ENCODE measurements at places on chromosomes 12 and 14.

GRCh38 chr14:34009956-34010355, 59.1 kb upstream of the EGLN3 start:
- ATAC-seq, result no peak

- ATAC-seq, result peak; percentile 96
Measured at GRCh38 chr12:103505371-103506236, 9.8 kb upstream of the C12orf42 start.

DNA sequence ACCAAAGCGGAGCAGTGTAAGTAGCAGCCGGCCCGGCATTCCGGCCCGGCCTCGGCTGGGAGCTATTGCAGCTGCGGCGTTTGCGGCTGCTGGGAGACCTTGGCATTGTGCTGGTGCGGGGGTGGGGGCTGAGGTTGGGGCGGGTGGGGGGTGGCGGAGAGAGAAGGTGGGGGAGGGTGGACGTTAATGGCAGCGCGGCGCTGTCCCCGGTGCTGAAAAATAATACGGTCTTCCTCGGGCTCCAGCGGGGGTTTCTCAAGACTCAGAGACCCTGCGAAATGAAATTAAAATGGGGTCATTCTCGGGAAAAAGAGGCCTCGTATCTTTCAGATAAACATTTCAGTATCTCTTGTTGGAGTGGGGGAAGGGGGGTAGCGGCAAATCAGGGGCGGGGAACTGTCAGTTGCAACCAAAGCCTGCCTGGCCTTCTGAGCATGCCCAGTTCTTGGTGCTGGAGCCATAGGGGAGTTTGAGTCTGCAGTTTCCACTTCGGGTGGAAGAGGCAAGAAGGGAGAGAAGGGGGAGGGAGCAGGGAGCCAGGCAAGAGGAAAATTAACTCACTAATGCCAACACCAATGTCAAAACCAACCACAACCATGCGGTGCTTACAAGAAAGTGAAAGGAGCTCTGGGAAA, 414 bp downstream of the UNC79 start:
- ATAC-seq, result no peak

DNA sequence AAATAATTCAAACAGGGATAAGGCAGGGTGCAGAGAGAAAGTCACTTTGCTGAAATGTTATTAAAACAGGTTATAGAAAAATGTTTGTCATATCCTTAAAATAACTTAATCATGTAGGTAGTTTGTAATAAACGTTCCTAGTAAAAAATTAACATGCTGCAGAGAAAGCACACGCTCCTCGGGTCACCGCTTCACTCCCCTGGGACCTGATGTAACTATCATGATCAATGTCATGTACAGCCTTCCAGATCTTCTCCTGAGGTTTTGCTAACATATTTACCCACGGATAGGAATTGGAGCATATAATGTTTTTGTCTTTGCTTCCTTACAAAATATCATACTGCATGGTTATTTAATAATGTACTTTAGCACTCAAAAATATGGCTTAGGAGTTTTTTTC, 285.1 kb upstream of the TMEM132C start:
- ATAC-seq, result no peak

DNA sequence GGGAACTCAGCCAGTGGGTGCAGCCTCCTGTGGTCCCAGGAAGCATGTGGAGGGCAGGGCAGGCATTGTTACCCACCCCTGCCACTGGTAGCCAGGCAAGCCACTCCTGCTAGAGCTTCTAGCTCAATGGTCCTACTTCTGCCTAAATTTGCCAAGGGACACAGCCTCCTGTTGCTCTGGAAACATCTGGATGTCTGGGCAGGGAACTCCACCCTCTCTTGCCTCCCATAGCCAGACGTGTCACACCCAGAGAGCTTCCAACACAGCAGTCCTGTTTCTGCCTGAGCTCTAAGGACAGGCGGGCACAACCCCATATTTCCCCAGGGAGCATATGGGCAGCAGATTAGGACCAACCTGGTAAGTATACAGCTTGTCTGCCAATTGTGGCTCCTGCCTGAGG, 350.2 kb downstream of the GLT1D1 start:
- ATAC-seq, result no peak

- ATAC-seq, result no peak
Measured at GRCh38 chr12:30691122-30691879, 4.4 kb downstream of the IPO8 start.

- ATAC-seq, result no peak
Measured at GRCh38 chr12:87085286-87085685, 829.1 kb upstream of the MGAT4C start.

GRCh38 chr12:108653922-108654321, 20.2 kb upstream of the SELPLG start:
- ATAC-seq, result no peak

DNA sequence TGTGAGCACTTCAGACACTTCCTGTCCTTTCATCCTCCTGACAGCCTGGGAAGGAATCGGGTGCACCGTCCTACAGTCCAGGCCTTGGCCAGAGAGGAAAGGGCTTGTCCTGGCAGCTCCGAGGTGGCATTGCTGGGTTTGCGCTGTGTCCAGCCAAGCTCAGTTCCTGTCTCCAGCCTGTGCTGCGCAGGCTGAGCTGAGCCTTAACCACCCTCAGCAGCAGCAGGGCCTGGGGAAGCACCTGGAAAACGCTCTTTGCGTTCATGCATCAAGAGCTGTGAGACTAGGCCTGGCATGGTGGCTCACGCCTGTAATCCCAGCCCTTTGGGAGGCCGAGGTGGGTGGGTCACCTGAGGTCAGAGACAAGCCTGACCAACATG, 33.7 kb upstream of the EML1 start:
- ATAC-seq, result no peak

DNA sequence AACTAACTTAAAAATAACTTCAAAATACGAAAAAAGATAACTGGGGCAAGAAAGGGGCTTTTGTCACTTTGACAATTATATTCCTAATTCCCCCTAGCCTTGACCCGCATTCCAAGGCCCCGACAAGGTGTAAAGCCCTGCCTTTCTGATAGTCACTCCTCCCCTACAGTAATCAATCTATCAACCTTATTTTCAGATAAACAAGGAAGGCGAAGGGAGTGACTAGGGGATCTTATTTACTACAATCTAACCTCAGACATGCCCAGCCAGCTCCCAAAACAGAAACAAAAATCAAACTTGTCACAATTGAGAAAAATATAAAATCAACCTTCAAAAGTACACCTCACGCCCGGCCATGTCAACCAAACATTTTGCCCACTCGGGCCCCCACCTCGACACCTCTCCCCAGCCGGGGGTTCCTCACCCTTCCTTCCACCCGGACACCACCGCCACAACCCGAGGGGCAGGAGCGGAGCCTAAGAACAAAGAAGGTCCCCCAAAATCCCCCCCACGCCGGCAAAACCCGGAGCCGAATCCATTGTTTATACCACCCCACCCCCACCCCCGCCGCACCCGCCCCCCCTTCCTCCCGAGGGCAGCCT, 562 bp downstream of the ZFYVE1 start:
- ATAC-seq, result no peak

GRCh38 chr12:113899561-113900471, 66.3 kb downstream of the RBM19 start:
- ATAC-seq, result no peak

DNA sequence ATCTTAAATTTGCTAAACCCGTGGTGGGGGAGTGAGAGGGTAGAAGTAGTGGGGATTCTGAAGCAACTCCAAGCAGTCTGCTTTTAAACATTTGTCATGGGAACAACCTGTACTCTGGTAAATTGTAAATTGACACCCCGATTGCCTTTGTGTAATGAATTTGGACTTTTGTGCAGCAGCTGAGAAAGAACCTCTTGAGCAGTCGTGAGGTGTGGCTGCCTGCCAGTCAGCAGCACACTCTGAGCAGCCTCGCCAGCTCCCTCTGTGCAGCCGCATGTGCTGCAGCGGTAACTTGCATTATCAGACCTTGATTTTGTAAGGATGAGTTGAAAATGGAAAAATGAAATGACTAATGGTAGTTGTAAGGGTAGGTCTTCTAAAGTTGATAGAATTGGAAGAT, 74.3 kb downstream of the SUSD6 start:
- peak; percentile 70 for ATAC-seq

DNA sequence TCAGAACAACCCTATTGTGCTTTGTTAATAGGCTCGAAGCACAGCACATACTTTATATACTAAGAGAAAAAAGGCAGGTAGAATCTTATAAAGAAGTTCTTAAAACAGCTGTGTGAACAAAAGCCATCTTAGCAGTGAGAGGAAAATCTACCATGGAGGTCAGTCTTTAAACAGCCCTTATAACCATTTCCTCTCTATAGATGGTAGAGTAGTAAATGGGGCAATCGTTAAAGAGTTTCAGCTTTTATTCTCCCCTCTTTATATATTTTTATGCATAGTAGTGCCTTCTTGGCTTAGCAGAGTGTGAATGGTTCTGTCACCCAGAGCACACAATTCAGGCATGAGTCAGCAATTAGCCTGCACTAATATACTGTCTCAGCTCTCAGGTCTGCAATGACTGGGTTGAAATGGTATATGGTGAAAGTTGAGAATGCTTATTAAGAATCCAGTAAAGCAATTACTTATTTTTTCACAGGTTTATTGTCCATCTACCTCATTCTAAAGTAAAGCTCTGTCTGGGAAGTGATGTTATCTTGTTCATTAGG, 305.0 kb downstream of the NELL2 start:
- no peak for ATAC-seq

DNA sequence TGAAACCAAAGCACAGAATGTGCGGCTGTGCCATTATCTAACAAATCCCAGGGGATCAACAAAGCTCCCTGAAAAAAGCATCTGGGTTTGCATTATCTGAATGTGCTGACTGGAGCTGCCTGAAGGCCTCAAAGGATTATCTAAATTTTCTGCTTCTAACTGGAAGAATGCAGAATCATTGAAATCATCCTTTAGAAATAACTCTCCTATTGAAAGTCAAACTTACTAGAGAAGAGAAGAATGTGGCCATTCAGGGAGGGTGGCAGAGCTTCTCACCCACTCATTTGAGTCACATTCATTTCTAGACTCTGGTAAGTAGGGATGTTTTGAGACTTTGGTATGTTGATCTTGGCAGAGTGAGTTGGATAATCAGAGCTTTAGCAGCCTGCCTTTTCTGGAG, 220.6 kb upstream of the RGS6 start:
- ATAC-seq, result peak; percentile 85

- ATAC-seq, result no peak
Measured at GRCh38 chr14:22333422-22334274, 255.4 kb downstream of the DAD1 start.

DNA sequence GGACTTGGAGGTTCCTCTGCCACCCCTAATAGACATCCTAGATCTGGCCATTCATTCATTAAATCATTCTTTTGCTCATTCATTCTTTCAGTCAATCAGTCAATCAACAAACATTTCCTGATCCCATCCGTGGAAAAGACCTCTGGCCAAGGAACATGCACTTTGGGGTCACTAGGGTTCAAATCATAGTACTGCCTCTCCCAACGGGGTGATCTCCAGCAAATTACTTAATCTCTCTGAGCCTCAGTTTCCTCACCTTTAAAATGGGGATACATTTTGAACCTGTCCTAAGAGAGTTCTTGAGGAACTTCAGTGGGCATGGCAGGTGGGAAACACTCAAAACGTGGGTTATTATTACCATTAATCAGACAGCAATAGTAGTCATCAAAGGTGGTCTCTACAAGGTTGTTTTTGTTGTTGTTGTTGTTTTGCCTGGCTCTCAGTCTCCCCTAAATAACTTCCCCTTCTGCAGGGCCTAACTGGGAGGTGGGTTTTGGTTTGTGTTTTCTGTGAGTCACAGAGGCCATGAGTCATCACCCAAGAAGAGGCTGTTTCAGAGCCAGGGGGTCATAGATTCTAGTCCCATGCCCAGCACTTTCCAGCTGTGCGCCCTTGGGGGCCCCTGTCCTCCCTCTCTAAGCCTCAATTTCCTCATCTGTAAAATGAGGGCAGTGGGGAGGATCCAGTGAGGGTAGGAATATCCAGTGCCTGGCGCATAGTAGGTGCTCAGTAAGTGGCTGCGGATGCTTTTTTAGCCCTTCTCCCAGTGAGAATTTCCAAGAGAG, 16.9 kb upstream of the FAM222A start:
- peak; percentile 54 for ATAC-seq

DNA sequence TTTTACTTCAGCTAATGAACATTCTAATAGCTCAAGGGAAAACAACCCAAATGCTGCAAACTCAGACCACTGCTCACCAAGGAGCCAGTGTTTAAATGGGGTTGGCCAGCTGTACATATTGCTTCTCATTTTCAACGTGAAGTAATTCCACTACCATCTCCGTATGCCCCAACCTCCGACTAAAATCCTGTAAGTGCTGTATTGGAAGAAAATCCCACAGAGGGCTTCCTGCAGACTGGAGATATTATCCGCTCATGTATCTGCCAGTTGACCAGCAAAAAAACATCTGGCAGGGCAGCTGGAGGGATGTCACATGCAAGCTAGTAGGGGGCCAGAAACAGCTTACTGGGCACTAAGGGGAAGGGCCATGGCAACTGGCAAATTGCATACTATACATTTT, 485.0 kb downstream of the SNAPC1 start:
- ATAC-seq, result no peak

DNA sequence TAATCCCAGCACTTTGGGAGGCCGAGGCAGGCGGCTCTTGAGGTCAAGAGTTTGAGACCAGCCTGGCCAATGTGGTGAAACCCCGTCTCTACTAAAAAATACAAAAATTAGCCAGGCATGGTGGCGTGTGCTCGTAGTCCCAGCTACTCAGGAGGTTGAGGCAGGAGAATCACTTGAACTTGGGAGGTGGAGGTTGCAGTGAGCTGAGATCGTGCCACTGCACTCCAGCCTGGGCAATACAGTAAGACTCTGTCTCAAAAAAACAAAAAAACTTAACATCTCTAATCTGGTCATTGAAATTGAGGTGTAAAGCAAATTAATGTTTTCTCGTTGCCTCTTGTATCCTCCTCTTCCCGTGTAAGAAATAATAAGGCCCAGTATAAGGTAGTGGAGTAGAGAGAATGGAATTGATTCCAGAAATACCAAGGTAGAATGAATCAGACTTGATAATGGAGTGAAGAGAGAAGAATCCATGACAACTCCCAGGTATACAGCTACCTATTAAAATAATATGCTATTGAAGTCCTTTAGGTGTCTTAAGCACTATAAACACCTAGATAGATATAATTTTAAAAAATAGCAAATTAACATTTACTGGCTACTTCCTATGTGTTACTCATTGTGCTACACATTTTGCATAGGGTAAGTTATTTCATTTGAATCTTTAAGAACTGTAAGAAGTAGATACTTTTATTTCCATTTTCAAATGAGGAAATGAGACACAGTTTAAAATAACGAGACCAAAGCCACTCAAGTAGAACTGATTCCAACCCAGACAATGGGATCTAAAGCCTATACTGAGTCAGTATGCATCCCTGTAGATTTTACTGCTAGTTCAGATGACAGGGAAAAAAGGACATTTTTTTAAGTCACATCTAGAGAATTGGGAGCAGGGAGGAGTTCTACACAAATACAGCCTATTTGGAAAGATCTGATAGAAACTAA, 23.2 kb downstream of the RAP1B start:
- no peak for ATAC-seq

- ATAC-seq, result no peak
Measured at GRCh38 chr14:55356913-55357312, 54.7 kb downstream of the ATG14 start.

GRCh38 chr14:98956661-98957060, 315.3 kb downstream of the BCL11B start:
- ATAC-seq, result no peak

GRCh38 chr12:12072064-12072760, 1.5 kb downstream of the BCL2L14 start:
- peak; percentile 43 for ATAC-seq
